K562 (cell line): ENCODE measurements at places on chromosomes 12 and 14.
A peak's percentile ranks its signal among the peaks of the same experiment; 100 is the strongest.

GRCh38 chr14:31880935-31881334 lies 196.2 kb upstream of the ARHGAP5 start:
- no peak for DNase-seq

DNA sequence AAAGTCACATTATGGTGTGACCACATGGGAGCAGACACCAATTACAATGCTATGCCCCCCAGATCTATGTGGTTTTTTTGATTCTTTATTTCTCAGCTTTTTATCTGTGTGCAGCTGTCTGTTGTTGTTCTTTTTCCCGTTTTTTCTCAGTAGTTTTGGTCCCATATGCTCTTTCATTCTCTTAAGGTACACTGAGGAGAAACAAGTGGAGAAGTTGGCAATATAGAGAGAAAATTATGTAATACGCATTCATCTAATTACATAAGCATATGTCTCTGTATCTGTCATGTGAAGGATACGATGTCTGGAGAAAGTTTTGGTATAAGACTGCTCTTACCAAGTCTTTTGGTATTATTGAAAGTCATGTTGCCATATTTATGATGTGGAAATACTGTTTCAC lies 819.0 kb downstream of the NRXN3 start:
- no peak for DNase-seq

- DNase-seq = no peak
Measured at GRCh38 chr14:50501642-50502041, 30.7 kb downstream of the MAP4K5 start.

DNA sequence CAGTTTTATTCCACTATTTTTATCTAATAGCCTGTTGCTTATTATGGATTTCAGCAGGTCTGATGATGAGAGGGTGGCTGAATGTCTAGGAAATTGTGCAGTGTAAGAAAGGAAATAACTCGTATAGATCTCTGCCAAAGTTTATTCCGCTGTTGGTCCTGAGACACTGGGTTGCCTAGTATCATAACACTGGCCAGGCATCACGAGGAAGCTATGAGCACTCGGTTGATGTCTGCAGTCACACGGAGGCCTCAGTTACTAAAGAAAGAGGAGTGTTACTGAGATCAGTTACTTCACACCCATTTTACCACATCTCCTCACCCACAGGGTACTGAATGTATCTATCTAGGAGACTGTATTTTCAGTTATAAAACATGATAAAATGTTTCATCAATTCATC lies 21.9 kb downstream of the BHLHE41 start:
- DNase-seq = no peak

- DNase-seq = peak; percentile 11
Measured at GRCh38 chr12:96886998-96887677, 19.9 kb upstream of the NEDD1 start.

DNA sequence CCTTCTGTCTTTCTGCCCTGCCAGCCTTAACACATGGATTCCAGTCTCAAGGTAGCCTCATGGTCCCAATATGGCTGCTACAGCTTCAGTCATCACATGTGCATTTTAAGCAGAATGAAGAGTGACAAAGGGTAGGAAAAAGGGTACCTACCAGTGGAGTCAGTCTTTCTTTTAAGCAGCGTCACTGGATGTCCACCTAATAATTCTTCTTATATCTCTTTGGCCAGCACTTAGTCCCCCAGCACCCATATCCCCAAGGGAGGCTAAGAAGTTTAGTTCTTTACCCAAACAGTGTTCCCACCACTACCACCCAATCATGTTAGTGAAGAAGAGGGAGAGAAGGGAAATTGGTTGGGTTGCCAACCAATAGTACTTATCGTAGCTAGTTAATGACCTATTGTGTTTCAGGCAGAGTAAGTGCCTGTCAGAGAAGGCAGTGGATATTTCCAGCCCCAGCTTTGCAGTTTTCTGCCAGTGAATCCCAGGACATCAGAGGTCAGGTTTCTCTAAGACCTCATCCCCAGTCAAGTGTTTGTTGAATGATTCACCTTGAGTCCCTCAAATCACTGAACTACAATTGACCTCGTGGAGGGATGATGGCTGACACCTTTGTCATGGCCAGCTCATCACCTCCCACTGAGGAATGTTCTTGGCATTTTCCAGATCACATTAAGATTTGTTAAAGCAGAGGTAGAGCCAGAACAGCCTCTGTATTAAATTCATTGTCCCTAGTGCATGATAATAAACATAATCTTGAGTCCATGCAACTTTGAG lies 250.9 kb upstream of the CRY1 start:
- no peak for DNase-seq

DNA sequence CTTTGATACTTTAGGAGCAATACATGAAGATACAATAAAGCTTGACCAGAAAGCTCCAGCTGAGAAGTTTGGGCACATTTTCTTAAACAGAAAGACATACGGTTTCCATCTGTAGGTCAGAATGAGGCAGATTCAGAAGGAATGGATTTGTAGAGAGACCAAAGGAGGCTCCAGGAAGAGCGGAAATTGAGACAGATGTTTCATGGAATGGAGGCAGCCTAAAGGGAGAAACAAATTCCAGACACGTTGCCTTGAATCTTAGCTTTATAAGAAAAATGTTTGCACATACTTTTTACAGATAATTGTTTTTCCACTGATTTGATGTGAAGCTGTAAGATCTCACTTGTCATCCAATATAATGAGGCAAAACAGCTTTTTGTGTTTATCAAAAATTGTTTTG lies 24.8 kb downstream of the EPYC start:
- DNase-seq = no peak

GRCh38 chr14:72830786-72831594 lies 62.9 kb downstream of the DPF3 start:
- no peak for DNase-seq

GRCh38 chr12:16564675-16565074 lies 41.3 kb downstream of the LMO3 start:
- no peak for DNase-seq

- no peak for DNase-seq
Measured at GRCh38 chr12:82723093-82723492, 36.4 kb downstream of the TMTC2 start.

DNA sequence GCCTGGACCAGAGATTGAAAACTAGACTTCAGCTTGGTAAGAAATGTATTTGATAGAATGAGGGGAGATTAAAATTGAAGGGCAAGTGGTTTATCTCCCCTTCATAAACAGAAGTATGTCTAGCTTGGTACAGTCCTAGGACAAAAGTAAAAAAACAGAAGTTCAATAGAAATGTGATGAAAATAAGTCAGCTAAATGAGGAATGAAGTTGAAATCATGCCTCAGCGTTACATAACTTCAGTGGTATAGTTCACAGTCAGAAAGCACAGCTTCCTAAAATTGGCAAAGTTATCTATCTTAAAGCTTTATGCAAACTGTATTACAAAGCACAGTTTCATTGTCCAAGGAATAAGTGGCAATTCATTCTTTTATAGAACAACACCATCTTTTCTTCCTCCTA lies 90.2 kb upstream of the SYT10 start:
- no peak for DNase-seq

DNA sequence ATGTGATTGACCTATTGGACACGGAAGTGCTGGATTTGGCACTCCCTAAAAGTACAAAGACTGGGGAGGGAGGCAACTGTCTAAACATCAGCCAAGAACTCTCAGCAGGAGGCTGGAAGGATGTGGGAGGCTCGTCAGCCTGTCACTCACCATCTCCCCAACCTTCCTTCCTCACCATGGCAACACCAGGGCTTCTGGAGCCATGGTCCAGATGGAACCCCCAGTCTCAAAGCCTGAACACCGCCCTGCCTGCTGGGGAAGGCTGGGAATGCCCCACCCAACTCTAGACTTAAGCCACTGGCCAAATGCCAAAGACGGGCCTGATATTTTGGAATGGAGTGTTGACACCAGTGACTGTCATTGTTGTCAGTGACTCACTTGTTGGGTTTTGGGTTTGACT lies 55.3 kb downstream of the GALNT16 start:
- peak; percentile 13 for DNase-seq

DNA sequence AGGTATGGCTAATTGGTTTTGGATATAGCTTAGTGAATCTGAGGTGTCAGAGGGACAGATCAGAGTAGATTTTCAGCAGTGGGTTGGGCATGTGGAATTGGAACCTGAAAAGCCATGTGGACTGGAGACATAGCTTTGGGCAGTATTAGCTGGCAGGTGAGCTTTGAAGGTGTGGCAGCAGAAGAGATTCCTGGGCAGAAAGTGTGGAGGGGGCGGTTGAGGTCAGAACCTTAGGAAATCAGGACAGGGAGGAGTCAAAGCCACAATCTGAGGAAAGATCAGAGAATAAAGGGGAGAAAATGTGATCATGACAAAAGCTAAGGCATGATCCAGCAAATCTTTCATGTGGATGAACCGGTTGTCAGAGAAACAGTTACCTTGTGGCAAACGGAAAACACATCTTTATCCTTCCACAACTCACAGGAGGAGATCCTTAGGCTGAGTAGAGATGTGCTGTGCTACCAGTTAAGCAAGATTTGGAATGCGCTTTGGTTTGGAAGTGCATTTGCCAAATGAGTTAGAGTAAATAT lies 56.4 kb downstream of the PTGER2 start:
- no peak for DNase-seq

DNA sequence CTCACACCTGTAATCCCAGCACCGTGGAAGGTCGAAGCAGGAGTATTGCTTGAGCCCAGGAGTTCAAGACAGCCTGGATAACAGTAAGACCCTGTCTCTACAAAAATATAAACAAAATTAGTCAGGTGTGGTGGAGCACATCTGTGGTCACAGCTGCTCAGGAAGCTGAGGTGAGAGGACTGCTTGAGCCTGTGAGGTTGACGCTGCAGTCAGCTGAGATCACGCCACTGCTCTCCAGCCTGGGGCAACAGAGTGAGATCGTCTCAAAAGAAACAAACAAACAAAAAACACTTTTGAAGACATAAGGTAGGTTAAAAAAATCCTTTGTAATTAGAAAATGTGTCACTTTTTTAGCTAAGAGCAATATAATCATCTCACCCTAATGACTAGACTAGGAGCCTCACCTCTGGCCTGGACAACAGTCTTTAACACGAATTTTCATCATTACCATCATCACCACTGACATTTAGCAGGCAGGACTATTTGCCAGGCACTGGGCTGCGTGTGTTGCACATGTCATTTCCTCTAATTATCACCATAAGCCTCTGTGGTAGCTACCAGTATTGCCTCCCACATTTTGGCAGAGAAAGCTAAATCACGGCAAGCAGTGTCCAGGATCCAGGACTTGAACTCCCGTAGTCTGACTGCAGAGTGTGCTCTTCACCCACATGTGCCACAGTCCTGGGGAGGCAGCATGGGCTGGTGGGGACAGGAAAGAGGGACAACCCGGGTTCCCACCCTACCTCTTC lies 4.6 kb upstream of the SYCP3 start:
- DNase-seq = no peak

GRCh38 chr12:116931665-116932064 lies 20.9 kb downstream of the FBXW8 start:
- no peak for DNase-seq

DNA sequence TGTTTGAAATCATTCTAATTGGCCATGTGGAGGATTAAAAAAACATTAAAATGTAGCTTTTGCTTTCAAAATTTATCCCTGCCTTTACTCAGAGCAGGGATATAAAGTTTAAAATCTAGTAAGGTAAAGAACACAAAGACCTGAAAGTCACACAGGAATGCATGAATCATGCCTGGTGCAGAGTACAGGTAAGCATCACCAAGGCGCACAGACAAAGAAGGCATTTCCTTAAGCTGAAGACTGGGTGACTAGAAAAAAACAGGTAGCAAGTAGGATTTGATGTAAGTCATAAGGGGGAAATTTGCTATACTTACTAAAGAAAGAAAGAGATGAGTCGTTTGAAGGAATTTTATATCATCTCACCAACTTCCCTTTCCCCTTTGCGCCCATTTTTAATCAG lies 405.6 kb downstream of the GXYLT1 start:
- no peak for DNase-seq

DNA sequence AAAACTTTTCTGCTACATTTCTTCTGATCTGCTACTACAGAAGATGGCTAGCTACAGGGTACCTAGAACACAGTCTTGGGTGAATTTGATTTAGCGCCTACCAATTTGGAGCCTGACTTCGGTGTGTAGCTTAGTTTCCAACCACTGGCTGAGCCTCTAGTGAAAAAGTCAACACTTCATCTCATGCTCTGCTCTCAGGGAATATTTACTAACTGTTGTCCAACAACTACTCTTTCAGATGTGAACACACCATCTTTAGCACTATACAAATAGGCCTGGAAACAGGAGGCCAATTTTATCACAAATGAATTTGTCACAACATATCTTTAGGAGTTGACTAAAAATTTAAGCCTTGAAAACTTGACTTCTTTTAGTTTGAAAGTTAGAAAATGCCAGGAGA lies 167.9 kb downstream of the NELL2 start:
- DNase-seq = no peak

- DNase-seq = peak; percentile 66
Measured at GRCh38 chr12:10212739-10213131, at the start of gene GABARAPL1. Gene GABARAPL1, plus strand, starts transcription at chr12:10212877. Its CDS starts 253 bp downstream, at chr12:10213130.

- DNase-seq = no peak
Measured at GRCh38 chr12:49260166-49260565, 4.7 kb upstream of the TUBA1C start.

DNA sequence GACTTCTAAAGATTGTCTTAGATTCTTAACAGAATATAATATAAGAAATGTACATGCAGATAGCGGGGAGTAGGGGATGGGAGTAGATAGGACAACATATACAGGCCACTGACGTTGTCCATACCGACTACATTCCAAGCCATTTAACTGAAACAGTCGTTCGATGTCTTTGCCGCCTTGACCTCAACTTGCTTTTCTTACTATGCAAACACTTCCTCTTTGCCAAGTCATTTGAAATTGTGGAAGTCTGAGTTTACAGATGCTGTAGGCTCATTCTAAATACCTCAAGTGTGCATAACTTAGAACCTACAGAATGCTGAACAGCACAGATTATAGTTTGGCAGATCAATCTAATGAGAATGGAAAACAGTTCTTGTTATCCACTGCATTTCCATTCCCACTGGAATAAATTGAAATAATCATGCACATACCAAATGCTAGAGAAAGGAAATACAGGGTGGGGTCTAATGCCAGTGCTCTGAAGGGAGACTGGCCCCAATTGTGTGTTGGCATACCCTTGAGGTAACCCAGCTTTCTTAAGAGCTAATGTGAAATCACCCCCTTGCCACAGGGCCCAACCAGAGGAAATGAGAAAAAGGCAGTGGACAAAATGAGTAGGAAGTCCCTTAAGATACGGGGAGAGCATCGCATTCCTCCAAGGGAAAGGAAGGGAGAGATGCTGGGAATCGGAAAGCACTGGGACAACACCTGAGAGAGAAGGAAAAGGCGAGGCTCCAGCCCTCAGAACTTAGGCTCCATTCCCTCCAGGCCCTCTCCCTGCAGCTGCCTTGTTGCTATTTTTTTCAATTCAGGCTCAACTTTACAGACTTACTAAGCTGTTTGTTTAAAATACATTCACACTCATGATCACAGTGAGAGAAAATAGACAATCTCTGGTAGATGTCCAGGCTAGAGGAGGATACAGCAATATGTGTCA lies 380.9 kb upstream of the TMTC1 start:
- no peak for DNase-seq
